NCI-H187 treated with DMSO at 0.1 percent for 48 hours (cell line): ENCODE measurements at places on chromosomes 4 and X.

DNA sequence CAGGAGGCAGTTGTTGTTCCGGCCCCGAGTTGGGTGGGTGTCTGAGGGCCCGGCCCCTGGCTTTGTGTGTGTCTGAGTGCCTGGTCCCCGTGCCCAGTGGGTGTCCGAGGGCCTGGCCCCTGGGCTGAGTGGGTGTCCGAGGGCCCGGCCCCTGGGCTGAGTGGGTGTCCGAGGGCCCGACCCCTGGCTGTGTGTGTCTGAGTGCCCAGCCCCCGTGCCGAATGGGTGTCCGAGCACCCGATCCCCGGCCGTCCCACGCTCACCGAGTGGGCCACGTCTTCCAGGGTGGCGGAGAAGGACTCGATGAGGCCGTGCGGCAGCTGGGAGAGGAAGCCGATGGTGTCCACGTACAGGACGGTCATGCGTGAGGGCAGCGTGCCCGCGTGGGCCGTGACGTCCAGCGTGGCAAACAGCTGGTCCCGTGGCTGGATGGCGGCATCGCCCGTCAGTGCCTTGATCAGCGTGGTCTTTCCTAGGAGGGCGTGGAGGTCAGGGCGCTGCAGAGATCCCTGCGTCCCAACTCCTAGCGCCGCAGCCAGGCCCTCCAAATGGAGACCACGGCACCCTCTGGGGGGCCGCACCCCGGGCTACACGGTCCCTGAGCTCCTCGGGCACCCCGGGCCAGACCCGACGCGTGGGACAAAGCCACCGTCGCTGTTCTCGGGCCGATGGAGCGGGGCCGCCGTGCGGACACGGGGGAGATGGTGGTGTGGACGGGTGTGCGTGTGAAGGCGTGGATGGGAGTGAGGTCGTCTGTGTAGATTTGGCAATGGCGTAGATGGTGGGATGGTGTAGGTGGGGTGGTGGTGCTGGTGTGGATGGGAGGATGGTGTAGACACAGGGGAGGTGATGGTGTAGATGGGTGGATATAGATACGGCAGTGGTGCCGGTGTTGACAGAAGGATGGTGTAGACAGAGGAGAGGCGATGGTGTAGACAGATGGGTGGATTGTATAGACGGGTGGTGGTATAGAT lies 7.2 kb downstream of the GTPBP6 start:
- no peak for DNase-seq

GRCh38 chrX:49202022-49202421 lies 2.0 kb upstream of the SYP start:
- no peak for DNase-seq

- DNase-seq: no peak
Measured at GRCh38 chrX:133215747-133216146, 2.4 kb downstream of the TFDP3 start.

GRCh38 chr4:110064295-110064694 lies 134.1 kb downstream of the ELOVL6 start:
- DNase-seq: no peak

GRCh38 chrX:51024106-51024696 lies 113.7 kb downstream of the BMP15 start:
- no peak for DNase-seq

DNA sequence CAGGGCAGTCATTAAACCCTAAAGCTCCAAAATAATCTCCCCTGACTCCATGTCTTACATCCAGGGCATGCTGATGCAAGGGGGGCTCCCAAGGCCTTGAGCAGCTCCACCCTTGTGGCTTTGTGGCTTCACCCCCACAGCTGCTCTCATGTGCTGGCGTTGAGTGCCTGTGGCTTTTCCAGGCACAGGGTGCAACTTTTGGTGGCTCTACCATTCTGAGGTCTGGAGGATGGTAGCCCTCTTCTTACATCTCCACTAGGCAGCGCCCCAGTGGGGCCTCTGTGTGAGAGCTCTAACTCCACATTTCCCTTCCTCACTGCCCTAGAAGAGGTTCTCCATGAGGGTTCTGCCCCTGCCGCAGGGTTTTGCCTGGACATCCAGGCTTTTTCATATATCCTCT lies 35.1 kb downstream of the CFAP299 start:
- DNase-seq: no peak

GRCh38 chrX:1536712-1537030 lies 314 bp downstream of the P2RY8 start:
- no peak for DNase-seq
